ENCODE measurements at places on chromosomes 2 and 18.

DNA sequence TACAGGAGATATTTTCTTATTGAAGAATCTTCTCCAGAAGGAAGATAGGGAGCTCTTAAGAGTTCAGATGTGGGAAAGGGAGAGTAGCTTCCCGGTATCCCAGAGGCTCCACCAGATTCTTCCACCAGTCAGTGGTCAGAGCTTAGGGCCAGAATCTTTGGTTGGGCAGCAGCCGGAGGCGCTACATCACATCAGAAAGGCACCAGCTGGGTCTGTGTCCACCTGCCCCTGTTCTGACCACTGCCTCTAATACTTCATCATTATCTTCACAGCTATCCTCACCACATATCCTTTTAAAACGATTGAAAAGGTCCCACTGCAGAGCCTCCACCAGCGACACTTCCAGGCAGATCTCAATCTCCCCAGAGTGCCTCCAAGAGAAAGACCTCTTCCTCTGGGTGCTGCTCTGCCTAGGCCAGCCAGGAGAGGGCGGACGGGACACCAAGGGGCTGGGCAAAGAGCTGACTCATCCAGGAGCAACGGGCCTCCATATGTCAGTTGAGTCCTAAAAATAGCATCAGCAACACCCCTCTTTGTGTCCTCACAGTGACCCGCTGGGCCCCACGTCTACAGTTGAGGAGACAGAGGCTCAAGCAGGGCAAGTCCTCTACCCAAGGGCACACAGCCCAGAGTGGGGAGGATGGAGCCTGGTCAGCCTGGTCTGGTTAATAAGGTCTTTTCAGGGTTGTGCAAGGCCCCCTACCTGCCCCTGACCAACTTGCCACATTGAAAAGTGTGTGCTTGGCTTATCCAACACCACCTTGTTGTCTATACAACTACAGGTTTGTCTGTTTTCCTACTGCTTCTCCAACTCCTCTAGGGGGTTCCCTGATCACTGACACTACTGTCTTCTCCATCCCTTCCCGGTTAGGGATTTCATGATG, 81.2 kb downstream of the ADD2 start:
- H3K36me3 ChIP-seq, result no peaks in the 10 kb centered on the region
- no peak overlapping the region for H3K27ac ChIP-seq
- DNase-seq, result peak; percentile 31

- H3K4me1 ChIP-seq, result no peaks in the 10 kb centered on the region
- no peaks in the 10 kb centered on the region for H3K36me3 ChIP-seq
- no peak overlapping the region for H3K4me3 ChIP-seq
- no peak overlapping the region for H3K27ac ChIP-seq
These were observed 875 bp downstream of the C18orf63 start for GRCh38 chr18:74316257-74317170.

GRCh38 chr2:30159766-30160165, 13.0 kb downstream of the YPEL5 start:
- no peak overlapping the region for H3K4me3 ChIP-seq
- H3K36me3 ChIP-seq, result peaks cover 25% of the 10 kb centered on the region
- H3K27me3 ChIP-seq, result no peaks in the 10 kb centered on the region
- H3K27ac ChIP-seq, result no peak overlapping the region

DNA sequence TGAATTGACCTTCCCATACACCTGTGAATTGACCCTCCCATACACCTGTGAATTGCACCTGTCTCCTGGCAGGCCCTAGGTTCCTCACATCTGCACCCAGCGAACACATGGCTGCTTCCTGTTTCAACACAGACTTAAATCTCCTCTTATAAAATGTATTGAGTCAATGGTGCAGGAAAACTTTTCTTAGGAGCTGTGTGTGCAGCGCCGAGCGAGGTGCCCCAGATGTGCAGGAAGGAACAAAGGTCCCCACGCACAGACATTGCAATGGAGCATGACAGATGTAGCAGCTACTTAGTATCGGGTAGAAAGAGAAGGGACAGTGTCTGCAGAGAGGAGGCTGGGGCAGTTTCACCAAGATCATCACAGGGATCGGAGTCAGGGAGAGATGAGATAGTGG, 85.5 kb upstream of the PXDN start:
- no peak for DNase-seq
- H3K36me3 ChIP-seq, result no peaks in the 10 kb centered on the region
- no peak overlapping the region for H3K27ac ChIP-seq
- H3K4me3 ChIP-seq, result no peak overlapping the region

GRCh38 chr2:231425811-231426703, 30.5 kb downstream of the B3GNT7 start:
- peak overlapping the region; percentile 37 for H3K4me3 ChIP-seq
- H3K36me3 ChIP-seq, result peaks cover under 1% of the 10 kb centered on the region
- no peaks in the 10 kb centered on the region for H3K27me3 ChIP-seq
- peak overlapping the region; percentile 73 for H3K27ac ChIP-seq
- peaks cover 19% of the 10 kb centered on the region for H3K4me1 ChIP-seq

GRCh38 chr2:203715744-203716143, 9.3 kb downstream of the CD28 start:
- no peak overlapping the region for H3K4me3 ChIP-seq
- H3K27me3 ChIP-seq, result no peaks in the 10 kb centered on the region
- peaks cover 93% of the 10 kb centered on the region for H3K4me1 ChIP-seq
- peak overlapping the region; percentile 26 for H3K27ac ChIP-seq
- no peak for DNase-seq

GRCh38 chr18:37260367-37261093, 305.1 kb downstream of the CELF4 start:
- peaks cover 11% of the 10 kb centered on the region for H3K27me3 ChIP-seq
- DNase-seq, result no peak
- H3K36me3 ChIP-seq, result no peaks in the 10 kb centered on the region
- no peaks in the 10 kb centered on the region for H3K4me1 ChIP-seq

GRCh38 chr2:8426550-8426949, 255.3 kb upstream of the ID2 start:
- no peak for DNase-seq
- no peak overlapping the region for H3K4me3 ChIP-seq
- no peak overlapping the region for H3K27ac ChIP-seq
- H3K36me3 ChIP-seq, result peaks cover 4% of the 10 kb centered on the region
- H3K27me3 ChIP-seq, result peaks cover 12% of the 10 kb centered on the region

DNA sequence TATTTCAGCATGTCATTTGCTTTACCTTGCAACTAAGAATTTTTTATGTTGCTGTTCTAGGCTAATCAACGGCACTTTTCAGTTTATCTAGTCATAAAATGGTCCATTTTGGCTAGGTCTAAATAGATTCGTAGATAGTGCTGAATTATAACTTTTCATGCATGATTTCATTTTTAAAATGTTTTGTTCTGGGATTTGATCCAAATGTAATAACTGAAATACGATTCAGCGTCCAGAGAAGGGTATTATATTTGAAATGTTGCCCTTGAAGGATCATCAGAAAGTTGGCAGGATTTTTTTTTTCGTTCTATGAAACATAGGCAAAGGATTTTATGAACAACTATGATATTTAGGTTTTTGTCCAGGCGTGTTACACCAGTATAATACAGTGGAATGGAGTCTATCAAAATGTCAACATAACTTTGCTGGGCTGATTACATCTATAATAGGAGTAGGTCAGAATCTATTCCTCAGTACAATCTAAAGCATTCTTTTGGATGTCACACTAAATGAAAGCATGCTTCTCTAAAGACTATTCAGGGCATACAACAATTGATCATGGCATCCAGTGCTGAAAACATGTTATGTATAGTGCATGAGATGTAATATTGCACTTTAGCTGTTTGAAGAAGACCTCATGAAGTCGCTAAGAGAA, 24.8 kb downstream of the TTC27 start:
- H3K4me1 ChIP-seq, result no peaks in the 10 kb centered on the region
- no peak overlapping the region for H3K27ac ChIP-seq
- H3K36me3 ChIP-seq, result peaks cover 33% of the 10 kb centered on the region
- DNase-seq, result no peak
- H3K4me3 ChIP-seq, result no peak overlapping the region
- no peaks in the 10 kb centered on the region for H3K27me3 ChIP-seq

DNA sequence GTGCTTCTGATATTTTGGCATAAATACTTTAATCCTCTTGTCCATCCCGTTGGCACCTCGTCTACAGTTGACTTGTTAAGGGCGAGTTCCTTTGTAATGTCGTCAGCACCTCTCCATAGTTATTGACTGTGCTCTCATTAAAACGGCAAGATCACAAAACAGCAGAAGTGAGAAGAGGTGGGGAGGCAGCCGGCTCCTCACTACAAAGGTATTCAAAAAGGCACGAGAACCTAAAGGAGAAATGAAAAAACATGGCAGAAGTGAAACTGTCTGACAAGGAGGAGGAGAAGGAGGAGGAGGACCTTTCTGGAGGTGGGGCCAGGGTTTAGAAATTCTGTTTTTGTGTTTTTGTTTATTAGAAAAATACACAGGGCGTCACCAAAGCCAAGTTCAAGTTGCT, 235.6 kb downstream of the BCL11A start:
- no peak for DNase-seq
- H3K27ac ChIP-seq, result no peak overlapping the region
- H3K36me3 ChIP-seq, result no peaks in the 10 kb centered on the region
- H3K4me1 ChIP-seq, result peaks cover 20% of the 10 kb centered on the region

- H3K27ac ChIP-seq, result no peak overlapping the region
- peaks cover 72% of the 10 kb centered on the region for H3K27me3 ChIP-seq
- H3K36me3 ChIP-seq, result peaks cover 3% of the 10 kb centered on the region
- peak overlapping the region; percentile 56 for H3K4me3 ChIP-seq
These were observed 460 bp upstream of the ZBTB7C start for GRCh38 chr18:48409591-48410094.

DNA sequence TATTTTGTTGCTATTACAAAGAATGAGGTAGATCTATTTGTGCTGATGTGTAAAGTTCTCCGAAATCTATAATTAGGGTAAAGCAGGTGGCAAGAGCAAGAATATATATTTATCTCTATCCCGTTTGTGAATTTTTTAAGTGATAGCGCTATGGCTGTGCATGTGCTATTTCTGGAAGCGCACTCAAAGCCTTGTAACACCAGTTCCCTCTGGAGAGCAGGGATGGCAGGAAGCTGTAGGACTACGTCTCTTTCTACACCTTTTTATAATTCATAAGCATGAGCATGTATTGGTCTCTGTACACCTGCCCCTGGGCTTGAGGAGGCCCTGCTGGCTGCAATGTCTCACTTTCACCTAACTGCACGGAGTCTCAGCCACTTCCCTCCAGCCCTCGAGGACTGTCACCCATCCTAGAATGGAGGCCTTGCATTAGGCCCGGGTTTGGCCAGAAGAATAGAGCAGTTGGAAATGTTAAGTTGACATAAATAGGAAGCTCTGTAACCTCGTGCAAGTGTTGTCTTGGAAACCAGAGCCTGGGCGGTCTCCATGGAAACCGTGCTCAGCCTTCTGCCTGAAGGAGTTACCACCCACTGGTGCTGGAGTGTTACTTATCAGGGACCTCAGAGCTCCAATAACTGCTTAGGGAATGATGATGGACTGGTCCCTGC, 20.9 kb downstream of the ITM2C start:
- H3K27ac ChIP-seq, result no peak overlapping the region
- H3K4me1 ChIP-seq, result peaks cover 16% of the 10 kb centered on the region
- no peak overlapping the region for H3K4me3 ChIP-seq
